Foreskin melanocyte (primary cell): ENCODE measurements at places on chromosomes 7 and 10.

GRCh38 chr7:111753968-111754367 lies 191.7 kb upstream of the IMMP2L start:
- no peak for DNase-seq

- no peak for DNase-seq
Measured at GRCh38 chr7:157493017-157493416, 156.2 kb downstream of the DNAJB6 start.

DNA sequence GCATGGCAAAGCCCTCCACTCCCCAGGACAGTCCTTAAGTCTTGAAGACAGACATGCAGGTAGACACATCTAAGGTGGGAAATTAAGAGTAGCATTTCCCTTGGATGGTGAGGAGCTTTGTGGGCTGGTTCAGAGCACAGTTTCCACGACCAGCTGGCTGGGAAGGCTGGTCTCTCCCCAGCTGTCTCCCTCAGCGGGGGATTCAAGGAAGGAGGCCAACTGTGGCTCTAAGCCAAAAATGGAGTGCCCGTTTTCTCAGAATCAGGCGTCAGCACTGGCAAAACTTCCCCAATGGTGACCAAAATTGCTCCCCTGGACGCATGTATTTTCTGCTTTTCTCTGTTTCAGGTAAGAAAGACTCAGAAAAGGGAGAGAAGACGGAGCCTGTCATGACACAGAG lies 230.6 kb upstream of the FZD8 start:
- DNase-seq = no peak

- DNase-seq = no peak
Measured at GRCh38 chr7:37970211-37970610, 49.8 kb downstream of the EPDR1 start.

DNA sequence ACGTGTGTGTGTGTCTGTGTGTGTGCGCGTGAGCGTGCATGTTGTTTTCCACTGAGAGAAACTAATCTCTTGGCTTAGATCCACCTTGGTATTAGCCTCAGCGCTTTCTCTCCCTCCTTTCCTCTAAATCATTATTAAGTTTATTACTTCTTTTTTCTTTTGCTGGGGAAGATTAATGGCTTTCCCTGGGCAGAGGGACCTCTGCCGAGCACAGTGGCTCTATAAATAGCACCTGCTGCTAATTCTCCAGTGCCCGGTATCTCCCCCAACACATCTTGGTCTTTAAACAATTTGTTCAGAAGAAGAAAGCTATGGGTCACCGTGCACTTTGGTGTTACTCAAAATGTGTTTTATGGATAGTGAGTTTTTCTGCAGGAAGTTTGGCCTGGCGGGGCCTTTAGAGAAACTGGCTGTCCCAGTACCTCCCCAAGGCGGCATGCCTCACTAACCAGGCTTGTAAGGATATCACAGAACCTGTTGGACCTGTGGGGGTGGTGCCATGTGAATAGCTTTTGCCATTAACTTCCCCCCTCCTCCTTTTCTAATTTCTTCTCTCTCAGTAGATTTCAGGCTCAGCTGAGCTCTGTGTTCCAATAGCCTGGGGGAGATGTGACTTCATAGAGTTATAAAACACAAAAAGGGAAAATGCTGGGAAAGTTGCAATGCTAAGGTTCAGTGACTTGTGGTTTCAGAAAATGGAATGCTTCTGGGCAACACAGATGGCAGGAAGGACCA lies 70.1 kb upstream of the RAB11FIP2 start:
- peak; percentile 12 for DNase-seq
